ENCODE measurements at places on chromosomes 1 and 21. TPM values are rescaled to one million over a fixed set of nuclear protein-coding genes. Genes with fewer than 3 reads are reported as not detected.

CORT gene
- 0.08 TPM for polyA plus RNA-seq

DTL gene
- polyA plus RNA-seq, result 46.9 TPM

OR2L3 gene
- not detected for polyA plus RNA-seq

RGS5 gene
- 0.36 TPM for polyA plus RNA-seq

S100A14 gene
- 1,954 TPM for polyA plus RNA-seq

GLIS1 gene
- not detected for polyA plus RNA-seq

DOP1B gene
- polyA plus RNA-seq, result 4.1 TPM

ASB17 gene
- polyA plus RNA-seq, result not detected

C1QTNF12 gene
- polyA plus RNA-seq, result 0.20 TPM

UBXN11 gene
- polyA plus RNA-seq, result 8.5 TPM

KRTAP25-1 gene
- not detected for polyA plus RNA-seq

RORC gene
- 0.09 TPM for polyA plus RNA-seq

GPR153 gene
- polyA plus RNA-seq, result 17.7 TPM

MATN1 gene
- 0.05 TPM for polyA plus RNA-seq

SLC45A3 gene
- 3.3 TPM for polyA plus RNA-seq

AKNAD1 gene
- 0.69 TPM for polyA plus RNA-seq

OLFM3 gene
- not detected for polyA plus RNA-seq

KRTAP19-3 gene
- polyA plus RNA-seq, result not detected

SELE gene
- polyA plus RNA-seq, result not detected

CERS2 gene
- polyA plus RNA-seq, result 145 TPM

CFHR1 gene
- polyA plus RNA-seq, result not detected

FOXO6 gene
- polyA plus RNA-seq, result not detected

LGR6 gene
- 0.15 TPM for polyA plus RNA-seq

C1orf116 gene
- polyA plus RNA-seq, result 47.0 TPM

SAMSN1 gene
- not detected for polyA plus RNA-seq

CD52 gene
- polyA plus RNA-seq, result 0.27 TPM

ACTL8 gene
- not detected for polyA plus RNA-seq

FCRL1 gene
- polyA plus RNA-seq, result not detected

SPRR2F gene
- polyA plus RNA-seq, result not detected

USP25 gene
- polyA plus RNA-seq, result 14.4 TPM

TAL1 gene
- polyA plus RNA-seq, result not detected

Data from mammary epithelial cell (primary cell).